ENCODE measurements at places on chromosomes 12 and 14.
A peak's percentile ranks its signal among the peaks of the same experiment; 100 is the strongest.

DNA sequence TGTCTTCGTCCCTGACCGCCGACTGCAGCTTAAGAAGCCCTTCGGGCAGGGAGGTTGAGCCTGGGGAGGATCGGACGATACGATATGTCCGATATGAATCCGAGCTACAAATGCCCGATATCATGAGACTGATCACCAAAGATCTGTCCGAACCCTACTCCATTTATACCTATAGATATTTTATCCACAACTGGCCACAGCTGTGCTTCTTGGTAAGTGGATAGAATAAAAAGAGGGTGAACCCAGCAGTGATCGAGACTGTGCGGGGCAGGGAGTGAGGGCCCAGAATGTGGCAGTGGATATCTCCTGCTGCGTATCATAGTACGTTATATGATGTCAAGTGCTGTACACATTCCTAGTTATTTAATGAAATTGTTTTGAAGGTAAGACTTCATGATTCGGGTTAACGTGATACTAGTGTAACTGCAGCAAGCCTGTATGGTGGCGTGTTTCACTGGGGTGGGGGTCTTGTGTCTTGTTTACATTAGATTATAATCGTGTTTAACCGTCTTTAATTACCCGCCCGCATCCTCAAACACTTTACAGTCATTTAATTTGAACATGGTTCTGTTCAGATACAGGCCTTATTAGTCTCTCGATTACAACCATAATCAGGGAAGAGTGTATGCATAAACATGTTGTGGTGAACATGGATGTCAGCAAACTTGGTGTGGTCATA lies 1.3 kb downstream of the NAA30 start:
- no peak for DNase-seq

DNA sequence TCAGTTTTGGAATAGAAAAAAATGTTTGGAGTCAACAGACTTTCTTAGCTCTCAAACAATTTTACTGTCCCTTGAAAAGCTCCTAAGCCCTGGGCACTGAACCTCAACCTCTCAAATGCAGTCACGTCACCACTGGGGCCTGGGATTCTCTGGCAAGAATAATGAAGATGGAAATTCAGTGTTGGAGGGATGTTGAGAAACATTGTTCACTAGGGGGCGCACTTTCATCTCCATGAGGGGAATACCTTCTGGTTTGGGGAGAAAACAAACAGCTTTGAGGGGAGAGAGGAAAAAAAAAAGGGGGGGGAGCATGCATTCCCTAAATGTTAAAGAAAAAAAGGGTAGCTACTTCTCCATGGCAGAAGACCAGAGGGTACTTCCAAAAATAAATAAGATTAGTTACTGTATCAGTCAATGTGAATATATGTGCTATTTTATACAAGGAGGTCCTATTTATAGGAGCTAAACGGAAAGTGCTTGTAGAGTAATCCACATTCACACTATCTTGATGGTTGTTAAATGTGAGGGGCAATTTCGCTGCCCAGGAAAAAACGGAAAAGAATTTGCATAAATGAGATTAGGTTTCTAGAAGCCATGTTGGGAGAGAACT lies 5.8 kb upstream of the TBPL2 start:
- DNase-seq, result peak; percentile 29

GRCh38 chr12:49540229-49541139 lies 1.7 kb downstream of the KCNH3 start:
- no peak for DNase-seq

GRCh38 chr12:67674417-67674816 lies 25.9 kb downstream of the DYRK2 start:
- no peak for DNase-seq

- DNase-seq, result no peak
These were observed 72.3 kb downstream of the B4GALNT3 start for GRCh38 chr12:531951-532585.

- DNase-seq, result no peak
These were observed 53.6 kb upstream of the BCL11B start for GRCh38 chr14:99325591-99325990.

GRCh38 chr14:100193417-100194357 lies 34.2 kb upstream of the DEGS2 start:
- no peak for DNase-seq

GRCh38 chr12:125222876-125223275 lies 157.6 kb downstream of the AACS start:
- no peak for DNase-seq

DNA sequence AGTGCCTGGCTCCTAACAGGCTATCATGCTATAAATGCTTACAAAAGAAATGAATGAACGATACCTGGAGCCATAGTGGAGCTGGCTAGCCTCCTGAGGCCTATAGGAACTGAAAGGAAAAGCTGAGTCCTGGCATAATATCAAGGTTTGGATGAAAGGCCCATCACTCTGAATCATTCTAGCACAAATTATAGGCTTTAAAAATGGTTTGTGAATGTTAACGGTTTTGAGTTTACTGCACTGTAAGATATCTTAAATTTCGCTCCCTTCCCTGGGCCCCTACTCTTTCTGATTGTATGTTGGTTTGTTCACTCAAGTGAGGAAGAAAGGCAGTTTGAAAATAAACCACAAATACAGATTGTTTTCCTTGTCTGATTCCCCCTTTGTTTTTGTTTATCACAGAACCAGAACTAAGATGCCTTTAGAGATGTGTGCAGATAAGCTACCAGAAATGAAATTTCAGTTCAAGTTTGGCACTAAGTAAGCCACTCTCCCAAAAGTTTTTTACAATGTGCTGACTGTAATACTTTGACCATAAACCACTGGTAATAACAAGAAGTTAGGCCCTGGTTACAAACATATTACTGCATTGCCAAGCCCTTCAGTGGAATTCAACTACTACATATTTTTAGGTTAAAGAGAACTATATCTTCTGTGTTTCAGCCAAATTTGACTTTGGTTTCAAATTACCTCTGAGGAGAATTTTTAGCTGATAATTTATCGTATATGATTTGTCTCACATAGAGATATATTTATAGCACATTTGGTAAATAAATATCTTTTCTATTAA lies 89.5 kb downstream of the ALX1 start:
- no peak for DNase-seq

GRCh38 chr12:9319044-9319841 lies 111.0 kb upstream of the PZP start:
- DNase-seq, result no peak

GRCh38 chr12:98280152-98280551 lies 235.2 kb upstream of the TMPO start:
- DNase-seq, result no peak

GRCh38 chr14:42792166-42792565 lies 1185.5 kb downstream of the LRFN5 start:
- DNase-seq, result no peak

- no peak for DNase-seq
These were observed 128.8 kb downstream of the NDUFA12 start for GRCh38 chr12:94874518-94875302.

DNA sequence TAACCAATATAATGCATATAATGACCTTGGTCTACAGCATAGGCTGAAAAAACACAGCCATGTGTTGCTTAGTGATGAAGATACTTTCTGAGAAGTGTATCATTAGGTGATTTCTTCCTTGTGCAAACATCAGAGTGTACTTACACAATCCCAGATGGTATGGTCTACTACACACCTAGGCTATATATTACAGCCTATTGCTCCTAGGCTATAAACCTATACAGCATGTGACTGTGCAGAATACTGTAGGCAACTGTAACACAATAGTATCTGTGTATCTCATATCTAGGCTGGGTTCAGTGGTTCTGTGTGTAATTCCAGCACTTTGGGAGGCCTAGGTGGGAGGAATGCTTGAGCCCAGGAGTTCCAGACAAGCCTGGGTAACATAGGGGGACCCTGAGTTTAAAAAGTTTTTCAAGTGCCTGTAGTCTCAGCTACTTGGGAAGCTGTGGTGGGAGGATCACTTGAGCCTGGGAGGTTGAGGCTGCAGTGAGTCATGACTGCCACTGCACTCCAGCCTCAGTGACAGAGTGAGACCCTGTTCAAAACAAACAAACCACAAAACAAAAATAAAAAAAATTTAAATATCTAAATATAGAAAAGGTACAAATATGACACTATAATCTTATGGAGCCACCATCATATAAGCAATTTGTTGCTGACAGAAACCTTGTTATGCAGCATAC lies 66.6 kb downstream of the GRIP1 start:
- DNase-seq, result no peak

DNA sequence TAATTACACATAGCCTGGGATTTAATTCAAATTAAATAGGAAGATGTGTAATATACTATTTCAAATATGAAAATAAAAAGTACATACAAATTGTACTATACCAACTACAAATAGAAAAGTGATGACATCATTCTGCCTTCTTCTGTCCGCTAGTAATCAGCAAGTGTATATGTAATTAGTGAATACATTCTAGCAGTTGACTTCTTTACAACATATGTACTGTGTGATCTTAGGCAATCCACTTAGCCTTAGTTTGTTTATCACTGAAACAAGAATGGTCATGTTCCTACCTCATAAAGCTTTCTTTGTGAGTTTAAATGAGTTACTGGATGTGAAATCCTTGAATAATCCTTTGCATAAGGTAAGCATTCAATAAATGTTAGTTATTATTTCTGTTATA lies 7.8 kb upstream of the LUM start:
- DNase-seq, result no peak

- DNase-seq, result no peak
These were observed 45.6 kb downstream of the UNC79 start for GRCh38 chr14:93476305-93476704.

GRCh38 chr14:69990323-69990722 lies 111.1 kb downstream of the SMOC1 start:
- DNase-seq, result no peak

GRCh38 chr12:27383429-27384260 lies 51.0 kb downstream of the BMAL2 start:
- peak; percentile 58 for DNase-seq

DNA sequence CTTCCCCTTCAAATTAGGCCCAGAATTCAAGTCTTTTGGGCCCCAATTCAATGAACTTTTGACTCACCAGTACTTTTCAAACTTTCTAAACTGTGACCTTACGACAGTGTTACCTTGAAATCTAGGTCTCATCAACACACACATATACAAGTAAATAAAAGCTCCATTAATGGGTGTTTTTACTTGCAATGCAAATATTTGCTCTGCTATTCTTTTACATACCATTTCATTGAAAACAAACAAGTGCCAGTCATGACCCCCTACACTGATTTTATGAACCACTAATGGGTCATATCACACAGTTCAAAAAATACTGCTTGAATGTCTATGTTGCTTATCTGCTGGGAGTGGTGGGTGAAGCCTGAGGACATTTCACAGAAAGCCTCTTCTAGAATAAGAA lies 9.1 kb upstream of the NR1H4 start:
- DNase-seq, result no peak

DNA sequence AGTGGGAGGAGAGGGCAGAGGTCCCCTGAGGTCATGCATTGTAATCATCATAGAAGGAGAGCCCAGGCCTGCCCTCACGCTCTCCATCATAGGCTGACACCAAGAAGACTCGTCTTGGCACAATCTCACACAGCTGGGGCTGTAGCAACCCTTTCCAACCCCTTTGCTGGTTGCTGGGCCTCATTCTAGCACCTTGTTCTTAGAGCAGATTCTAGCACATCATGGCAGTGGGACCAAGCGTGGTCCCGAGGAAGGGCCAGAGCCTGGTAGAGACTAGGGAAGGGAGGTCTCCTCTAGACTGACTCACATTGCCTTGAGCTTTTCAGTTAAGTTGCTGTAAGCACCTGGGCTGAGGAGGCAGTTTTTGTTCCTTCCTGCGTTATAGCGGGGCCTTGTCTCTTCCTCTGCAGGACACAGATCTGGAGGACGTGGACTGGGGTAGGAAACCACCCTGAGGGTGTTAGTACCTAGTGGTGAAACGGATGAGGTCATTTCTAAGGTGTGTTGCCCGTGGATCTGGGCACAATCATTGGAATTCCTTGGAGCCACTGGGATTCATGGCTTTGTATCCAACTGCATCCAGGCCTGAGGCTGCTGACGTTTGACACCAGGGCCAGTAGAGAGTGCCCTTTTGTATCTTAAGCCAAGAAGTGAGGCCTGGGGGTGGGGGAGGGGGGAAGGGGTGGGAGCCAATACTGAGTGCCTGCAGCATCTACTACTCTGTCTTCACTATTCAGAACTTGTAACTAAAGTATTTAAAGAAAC lies 19.9 kb downstream of the RPS6KL1 start:
- no peak for DNase-seq

DNA sequence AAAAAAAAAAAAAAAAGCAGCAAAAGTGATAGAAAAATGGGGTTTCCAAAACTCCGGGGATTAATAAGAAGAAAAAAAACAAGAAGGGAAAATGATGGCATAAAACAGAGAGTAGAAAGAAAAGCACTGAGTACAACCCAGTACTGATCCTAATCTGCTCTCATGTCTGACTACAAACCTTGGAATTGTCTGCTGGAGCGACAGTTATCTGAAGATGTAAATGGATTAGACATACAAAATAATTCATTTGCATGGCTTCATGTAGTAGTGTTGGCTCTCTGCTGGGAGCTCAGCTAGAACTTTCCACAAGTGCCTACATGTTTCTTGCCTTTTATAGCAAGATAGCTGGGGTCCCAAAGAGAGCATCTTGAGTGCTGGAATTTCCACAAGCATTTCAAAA lies 34.2 kb downstream of the ZCRB1 start:
- no peak for DNase-seq

GRCh38 chr14:35844494-35844893 lies 18.4 kb downstream of the BRMS1L start:
- no peak for DNase-seq

DNA sequence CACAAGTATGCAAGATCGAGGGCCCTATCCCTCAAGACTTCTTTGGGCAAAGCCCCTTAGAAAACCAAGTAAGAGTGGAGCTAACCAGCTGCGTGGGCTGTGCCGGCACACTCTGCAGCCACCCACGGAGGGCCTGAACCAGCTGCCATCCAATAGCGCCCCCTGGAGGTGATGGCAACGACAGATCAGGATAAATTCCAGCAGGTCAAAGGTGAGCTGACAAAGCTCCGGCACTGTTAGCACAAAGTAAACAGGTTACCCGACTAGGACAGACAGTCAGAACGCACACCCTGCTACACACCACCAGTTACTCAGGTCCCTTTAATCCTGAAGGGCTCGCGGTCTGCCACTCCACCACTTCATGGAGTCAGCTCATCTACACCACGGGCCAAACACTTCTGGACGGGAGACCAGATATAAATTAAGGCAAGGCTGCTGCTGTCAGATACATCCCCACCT lies 4.9 kb downstream of the ZBTB39 start:
- peak; percentile 71 for DNase-seq

DNA sequence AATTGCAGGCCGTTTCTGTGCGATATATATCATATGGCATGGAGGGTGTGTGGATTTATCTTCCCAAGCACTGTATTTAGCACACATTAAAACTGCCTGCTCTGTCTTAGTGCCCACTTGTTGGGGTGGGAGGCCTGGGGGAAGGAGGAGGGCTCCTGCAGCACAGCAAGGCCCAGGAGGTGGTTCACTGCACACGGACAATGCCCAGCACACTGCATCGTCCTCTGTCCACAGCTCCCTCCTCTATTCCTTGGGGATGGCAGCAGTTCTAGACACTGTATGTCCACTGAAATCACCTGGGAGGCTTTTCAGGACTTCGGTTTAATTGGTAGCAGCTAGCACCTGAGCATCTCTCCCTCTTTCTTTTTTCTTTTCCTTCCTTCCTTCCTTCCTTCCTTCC lies 161.2 kb downstream of the KTN1 start:
- no peak for DNase-seq

- DNase-seq, result no peak
These were observed 31.0 kb downstream of the PLCZ1 start for GRCh38 chr12:18706798-18707197.
